Dermis blood vessel endothelial cell (primary cell): ENCODE measurements at places on chromosomes 11 and 22. TPM values are rescaled to one million over a fixed set of nuclear protein-coding genes. Genes with fewer than 3 reads are reported as not detected.

DNA sequence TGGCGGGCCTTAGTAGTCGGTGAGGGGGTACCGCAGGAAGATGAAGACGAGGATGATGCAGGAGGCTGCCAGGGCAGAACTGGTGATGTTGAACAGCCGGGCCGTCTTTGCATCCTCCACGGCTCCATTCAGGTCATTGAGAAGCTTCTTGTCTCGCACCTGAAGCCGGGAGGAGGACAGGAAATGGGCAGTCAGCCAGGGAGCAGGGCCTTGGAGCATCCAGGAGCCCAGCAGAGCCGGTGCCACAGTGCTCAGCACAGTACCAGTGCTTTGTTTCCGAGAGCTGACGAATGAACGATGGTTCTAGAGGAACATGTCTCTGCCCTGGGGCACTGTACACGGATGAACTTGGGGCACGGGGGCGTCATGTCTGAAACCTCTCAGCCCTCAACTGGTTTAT, 15.1 kb downstream of the IFITM10 start:
- no peak for DNase-seq

Gene ANO3
- total RNA-seq = not detected in 2 replicates

DNA sequence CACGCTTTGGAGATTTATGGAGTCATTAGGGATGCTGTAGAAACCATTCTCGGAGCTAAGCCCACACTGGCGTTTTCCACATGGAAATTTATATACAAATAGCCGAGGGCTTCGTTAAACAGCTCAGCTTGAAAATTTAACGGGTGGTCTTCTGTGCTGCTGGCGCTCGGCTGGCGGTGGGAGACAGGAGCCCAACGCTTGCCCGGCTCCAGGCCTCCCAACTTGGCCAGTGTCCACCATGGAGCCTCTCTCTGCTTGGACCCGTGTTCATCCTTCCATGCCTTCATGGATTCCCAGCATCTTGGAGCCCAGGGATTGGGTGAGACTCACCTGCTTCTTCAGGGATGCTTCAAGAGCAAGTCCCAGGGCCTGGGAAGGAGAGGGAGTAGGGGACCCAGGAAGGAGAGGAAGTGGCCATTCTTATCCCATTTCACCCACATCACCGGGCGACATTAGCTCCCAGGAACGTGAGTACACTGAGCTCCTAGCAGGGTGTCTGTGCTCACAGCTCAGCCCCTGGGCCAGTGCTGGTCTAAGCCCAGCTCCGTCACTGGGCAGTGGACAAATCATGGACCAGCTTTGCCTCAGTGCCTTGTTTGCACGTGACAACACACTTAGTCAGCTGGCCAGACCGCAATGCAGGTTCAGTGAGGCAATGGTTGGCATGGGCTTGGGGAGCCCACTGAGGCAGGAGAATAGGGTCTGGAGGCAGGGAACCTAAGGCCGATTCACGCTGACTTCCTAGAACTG, 944.3 kb downstream of the BRD1 start:
- no peak for DNase-seq

DNA sequence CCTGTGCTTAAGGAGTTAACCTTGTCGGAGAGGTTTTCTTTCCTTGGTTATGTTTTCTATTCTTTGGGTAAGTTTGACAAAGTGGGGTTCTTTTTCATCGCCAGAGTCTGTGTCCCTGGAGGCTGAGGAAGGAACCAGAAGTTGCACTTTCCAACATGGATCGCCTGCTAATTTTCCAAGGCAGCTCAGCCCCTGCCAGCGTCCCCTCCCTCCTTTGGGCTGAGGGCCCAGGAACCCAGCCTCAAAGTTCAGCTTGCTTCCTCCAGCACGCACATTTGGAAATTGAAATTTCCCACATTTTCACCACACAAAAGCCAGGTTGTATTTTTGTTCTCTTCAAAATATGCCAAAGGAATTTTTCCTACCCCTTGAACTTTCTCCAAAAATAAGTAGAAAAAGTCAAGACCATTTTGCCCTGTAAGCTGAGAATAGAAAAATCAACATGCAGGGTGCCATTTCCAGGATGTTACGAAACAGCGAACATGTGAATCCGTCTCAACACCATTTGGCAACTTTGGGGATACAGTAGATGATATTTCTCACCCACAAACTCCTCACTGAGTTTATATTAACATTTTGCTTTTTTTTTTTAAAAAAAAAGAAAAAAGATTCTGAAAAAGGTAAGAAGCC, 343.5 kb downstream of the TENM4 start:
- DNase-seq = no peak

Gene SUSD2
- total RNA-seq = 0.34 and 0.60 TPM in 2 replicates

GRCh38 chr11:44610186-44610955, 44.9 kb downstream of the CD82 start:
- no peak for DNase-seq

Gene FOLH1
- 0.28 TPM in 1 of 2 replicates, not detected in the other for total RNA-seq

DNA sequence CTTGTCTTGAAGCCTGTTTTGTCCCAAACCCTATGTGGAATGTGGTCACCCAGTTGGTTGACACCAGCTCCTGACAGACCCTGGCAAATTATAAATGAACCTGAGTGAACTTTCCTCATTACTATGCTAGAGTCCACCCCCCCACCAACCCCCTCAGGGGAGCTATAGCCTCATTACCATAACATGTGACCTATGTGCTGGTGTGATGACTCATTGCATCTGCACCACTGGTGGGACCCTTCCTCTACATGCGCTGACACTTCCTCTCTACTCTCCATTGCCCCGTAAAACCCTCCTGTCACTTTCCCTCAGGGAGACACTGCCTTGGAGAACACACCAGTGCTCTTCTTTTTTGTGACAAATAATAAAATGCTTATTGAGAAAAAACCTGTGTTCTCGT, 105.0 kb upstream of the SESN3 start:
- no peak for DNase-seq

GRCh38 chr11:126615845-126616244, 260.4 kb downstream of the ST3GAL4 start:
- no peak for DNase-seq

Gene NRXN2
- total RNA-seq = not detected in 2 replicates

- no peak for DNase-seq
These were observed 2.4 kb upstream of the HEPHL1 start for GRCh38 chr11:94018721-94019120.

DNA sequence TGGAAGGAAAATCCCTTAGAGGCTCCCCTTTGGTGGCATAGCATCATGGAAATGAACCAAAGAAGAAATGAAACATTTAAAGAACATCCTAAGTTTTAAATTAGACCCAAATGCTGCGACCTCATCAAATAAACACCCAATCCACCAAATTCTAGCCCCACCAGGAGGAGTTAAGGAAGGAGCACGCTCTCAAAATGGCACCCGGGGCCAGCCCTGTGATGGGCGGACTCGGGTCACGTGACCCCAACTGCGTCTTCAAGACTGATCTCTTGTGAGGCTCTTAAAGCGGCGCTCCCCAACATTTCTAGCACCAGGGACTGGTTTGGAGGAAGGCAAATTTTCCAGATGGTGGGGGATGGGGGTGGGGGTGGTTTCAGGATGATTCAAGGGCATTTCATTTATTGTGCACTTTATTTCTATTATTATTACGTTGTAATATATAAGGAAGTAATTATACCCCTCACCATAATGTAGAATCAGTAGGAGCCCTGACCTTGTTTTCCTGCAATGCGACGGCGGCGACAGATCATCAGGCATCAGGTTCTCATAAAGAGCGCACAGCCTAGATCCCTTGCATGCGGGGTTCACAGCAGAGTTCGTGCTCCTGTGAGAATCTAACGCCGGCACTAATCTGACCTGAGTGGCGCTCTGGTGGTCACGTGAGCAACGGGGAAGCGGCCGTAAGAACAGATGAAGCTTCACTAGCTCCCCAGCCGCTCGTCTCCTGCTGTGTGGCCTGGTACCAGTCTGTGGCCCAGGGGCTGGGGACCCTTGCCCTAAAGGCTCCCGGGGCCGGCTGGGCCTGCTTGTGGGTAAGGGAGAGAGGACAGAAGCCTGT, 90.6 kb upstream of the SLC22A12 start:
- DNase-seq = no peak

Gene GUCY1A2
- under 0.01 and 0.17 TPM in 2 replicates for total RNA-seq

GRCh38 chr11:110738641-110739040, 26.4 kb upstream of the ARHGAP20 start:
- DNase-seq = no peak

DNA sequence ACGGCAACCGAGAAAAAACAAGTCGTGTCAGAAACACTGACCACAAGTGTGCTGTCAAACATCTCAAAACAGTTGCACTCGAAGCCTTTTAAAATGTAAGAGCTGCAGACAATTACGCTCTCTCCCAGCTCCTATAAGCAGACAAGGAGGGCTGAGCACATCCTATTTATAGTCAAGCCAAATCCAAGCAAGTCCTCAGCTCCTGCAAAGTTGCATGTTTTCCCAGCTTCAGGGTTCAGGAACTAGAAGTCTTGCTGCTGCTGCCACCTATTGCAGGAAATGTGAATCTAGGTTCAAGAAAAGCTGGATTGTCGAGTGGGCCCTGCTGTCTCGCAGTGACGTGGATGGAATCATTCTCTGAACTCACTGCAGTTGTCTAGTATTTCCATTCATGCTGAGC, 15.5 kb downstream of the EFCAB6 start:
- peak; percentile 21 for DNase-seq
